ENCODE measurements at places on chromosomes 5 and 9.

GRCh38 chr9:107447834-107448233 lies 41.7 kb downstream of the KLF4 start:
- H3K4me1 ChIP-seq, result no peaks in the 10 kb centered on the region
- no peaks in the 10 kb centered on the region for H3K27me3 ChIP-seq
- no peaks in the 10 kb centered on the region for H3K36me3 ChIP-seq
- no peak overlapping the region for H3K4me3 ChIP-seq
- H3K27ac ChIP-seq, result no peak overlapping the region
- no peak for DNase-seq

DNA sequence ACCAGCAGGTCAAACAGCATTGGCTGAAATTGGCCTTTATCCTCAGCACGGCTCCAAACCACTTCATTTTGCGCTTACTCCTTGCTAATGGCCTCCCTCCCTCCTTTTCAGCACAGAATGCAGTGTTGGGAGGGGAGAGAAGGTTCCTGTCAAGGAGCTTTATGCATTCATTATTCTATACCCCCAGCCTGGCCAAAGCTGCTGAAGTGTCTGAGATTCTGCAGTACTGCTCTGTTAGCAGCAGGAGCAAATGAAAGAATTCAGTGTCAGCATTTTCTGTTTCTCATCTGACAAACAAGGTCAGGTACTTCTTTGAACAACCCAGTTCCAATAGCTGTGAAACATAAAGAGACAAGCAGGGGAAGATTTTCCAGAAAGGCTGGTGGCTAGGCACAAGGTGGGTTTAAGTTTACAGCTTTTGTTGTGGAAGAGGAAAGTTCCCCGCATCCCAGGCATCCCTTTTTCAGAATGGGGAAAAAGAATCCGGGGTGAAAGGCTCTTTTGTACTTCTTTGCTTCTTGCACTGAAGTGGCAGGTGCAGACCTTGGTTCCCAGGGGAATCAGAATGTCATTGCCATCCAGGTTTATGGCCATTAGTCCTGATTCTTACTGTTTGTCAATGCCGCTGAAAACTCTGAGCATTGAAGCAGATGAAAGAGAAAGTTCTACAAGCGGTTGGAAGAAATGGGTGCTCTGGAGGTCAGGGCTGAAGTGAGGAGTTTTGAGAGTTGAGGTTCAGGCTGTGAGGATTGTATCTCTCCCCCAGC lies 109.3 kb upstream of the APC start:
- no peak for DNase-seq
- no peak overlapping the region for H3K27ac ChIP-seq
- peaks cover 38% of the 10 kb centered on the region for H3K27me3 ChIP-seq
- no peak overlapping the region for H3K4me3 ChIP-seq
- H3K36me3 ChIP-seq, result peaks cover 4% of the 10 kb centered on the region

DNA sequence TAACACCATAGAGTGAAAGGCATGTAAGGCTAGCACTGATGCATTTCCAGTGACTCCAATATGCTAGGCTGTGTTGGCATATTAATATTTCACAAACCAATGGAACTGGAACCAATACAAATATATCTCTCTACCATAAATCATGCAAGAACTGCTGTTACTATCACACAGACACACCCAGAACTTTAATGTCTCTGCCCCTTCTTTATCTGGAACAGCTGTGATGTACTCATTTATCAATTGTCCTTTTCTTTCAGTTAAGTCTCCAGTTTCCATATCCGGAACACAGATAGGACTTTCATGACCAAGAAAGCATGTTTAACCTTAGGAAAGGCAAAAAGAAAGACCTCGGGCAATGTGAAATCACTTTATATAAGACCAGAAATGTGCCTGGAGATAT lies 70.3 kb downstream of the SPTLC1 start:
- H3K27me3 ChIP-seq, result no peaks in the 10 kb centered on the region
- H3K4me3 ChIP-seq, result no peak overlapping the region
- no peak for DNase-seq
- no peaks in the 10 kb centered on the region for H3K4me1 ChIP-seq
- H3K27ac ChIP-seq, result no peak overlapping the region

GRCh38 chr9:36078051-36078450 lies 41.3 kb downstream of the RECK start:
- no peak overlapping the region for H3K27ac ChIP-seq
- peaks cover 6% of the 10 kb centered on the region for H3K36me3 ChIP-seq
- no peak for DNase-seq
- H3K4me3 ChIP-seq, result no peak overlapping the region
- no peaks in the 10 kb centered on the region for H3K27me3 ChIP-seq

GRCh38 chr5:43193894-43194265 lies 1.9 kb downstream of the NIM1K start:
- H3K4me1 ChIP-seq, result peaks cover 28% of the 10 kb centered on the region
- H3K27me3 ChIP-seq, result peaks cover 19% of the 10 kb centered on the region
- H3K4me3 ChIP-seq, result peak overlapping the region; percentile 84
- no peak for DNase-seq
- no peak overlapping the region for H3K27ac ChIP-seq

- no peak overlapping the region for H3K4me3 ChIP-seq
- H3K27ac ChIP-seq, result no peak overlapping the region
- H3K4me1 ChIP-seq, result no peaks in the 10 kb centered on the region
- DNase-seq, result no peak
These were observed 121.5 kb upstream of the SPRY4 start for GRCh38 chr5:142446131-142446959.

DNA sequence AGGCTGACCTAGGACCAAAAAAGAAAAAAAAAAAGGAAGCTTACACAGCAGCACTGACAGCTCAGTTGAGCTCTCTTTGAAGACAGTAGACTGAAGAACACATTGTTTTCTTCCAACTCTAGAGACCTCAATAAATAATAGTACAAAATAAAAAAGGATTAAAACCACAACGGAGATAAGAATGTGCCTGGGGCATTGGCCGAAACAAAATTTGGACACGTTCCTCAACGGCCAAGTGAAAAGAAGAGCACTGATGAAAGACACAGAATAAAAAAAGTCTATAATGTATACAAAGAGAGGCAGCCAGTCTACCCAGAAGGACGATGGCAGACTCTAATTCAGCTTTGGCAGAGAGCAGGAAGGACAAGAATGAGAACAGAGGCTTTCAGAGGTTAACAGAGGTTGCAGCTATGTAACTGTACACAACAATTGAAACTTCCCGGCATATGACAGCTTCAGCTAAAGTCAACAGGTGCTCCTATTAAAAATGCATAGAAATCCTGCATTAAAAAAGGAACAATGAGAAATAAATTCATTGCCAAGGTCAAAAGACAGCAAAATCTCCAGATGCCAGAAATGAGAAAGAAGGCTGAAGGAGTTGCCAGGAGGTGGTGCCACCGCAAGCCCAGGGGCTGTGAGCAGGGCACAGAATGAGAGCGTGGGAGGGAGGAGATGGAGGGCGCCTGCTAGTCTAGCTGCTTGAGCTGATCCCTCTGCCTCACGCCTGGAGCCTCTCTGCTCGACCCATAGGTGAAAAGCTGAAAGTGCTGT lies 113.9 kb downstream of the DCP2 start:
- no peak for DNase-seq
- H3K27me3 ChIP-seq, result peaks cover 17% of the 10 kb centered on the region
- H3K4me3 ChIP-seq, result no peak overlapping the region

DNA sequence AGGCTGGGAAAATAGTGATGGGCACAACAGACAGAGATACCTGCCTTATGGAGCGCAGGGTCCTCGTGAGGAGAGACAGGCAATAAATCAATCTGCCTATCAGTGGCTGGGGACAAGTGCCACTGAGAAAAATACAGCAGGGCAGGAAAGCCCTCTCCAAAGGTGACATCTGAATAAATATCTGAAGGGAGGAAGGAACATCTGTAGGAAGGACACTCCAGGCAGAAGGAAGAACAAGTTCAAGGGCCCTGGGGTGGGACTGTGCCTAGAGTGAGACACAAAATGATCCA lies 53.7 kb upstream of the SLC25A51 start:
- DNase-seq, result no peak
- peaks cover 20% of the 10 kb centered on the region for H3K4me1 ChIP-seq
- no peak overlapping the region for H3K4me3 ChIP-seq
- H3K27ac ChIP-seq, result no peak overlapping the region
